ENCODE measurements at places on chromosomes 5 and 9. TPM values are rescaled to one million over a fixed set of nuclear protein-coding genes. Genes with fewer than 3 reads are reported as not detected.
A peak's percentile ranks its signal among the peaks of the same experiment; 100 is the strongest.

DNA sequence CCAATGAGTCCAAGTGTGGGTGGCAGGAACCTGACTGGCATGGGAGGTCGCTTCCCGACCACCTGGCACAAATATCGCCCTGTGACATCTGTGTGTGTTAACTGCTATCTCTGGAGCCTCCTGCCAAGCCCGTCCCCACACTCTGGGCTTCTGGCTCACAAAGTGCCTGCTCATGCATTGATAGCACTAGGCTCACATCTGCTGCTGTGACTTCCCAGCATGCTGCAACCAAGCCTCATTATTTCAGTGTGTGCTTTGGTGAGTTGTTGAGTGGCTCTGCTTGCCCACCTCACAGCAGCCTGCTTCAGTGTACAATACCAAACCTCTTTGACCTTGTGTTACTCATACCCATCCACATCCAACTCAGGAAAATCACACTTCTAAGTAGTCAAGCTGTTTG, 139.8 kb downstream of the APBA1 start:
- no peak for DNase-seq

- DNase-seq: no peak
These were observed 177.3 kb upstream of the C9orf72 start for GRCh38 chr9:27750566-27750965.

- no peak for DNase-seq
These were observed 60.8 kb upstream of the ARRDC3 start for GRCh38 chr5:91443761-91444467.

INSYN2B gene
- polyA plus RNA-seq: not detected

FYB1 gene
- polyA plus RNA-seq: not detected

WDR31 gene
- polyA plus RNA-seq: 0.13 TPM

DNA sequence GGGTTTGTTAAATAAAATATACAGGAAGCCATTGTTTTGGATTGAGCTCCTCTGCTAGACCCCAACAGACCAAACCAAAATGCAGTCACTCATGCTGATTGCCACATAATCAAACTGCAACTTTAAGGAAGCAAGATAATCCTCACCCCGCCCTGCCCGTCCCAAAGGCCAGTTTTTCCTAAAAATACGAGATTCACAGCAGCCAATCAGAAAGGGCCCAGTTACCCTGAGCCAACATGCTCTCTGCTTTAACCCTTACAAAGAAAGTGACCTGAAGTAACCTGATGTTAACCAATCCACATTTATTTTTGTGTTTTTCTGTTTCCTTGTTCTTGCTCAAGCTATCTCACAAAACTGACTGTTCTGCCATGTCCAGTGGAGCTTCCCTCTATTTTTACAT, 21.5 kb upstream of the RNF20 start:
- DNase-seq: peak; percentile 49

DNA sequence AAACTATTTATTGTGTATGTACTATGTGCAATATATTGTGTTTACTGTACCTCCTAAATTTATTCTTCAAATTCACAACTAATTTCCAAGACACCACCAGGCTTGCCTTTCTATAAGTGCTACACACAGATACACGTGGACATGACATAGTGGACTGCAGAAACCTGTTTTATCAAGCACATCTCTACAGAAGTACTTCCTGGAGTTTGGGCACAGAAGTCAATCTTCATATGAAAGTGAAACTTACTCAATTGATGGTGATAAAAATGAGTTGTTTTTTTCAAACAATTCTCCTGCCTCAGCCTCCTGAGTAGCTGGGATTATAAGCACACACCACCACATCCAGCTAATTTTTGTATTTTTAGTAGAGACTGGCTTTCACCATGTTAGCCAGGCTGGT, 57.6 kb downstream of the NLN start:
- DNase-seq: no peak
